Gastroesophageal sphincter (tissue), 4 donors: ENCODE measurements at places on chromosomes 7 and 10.

- ATAC-seq: no peak
These were observed 244.5 kb upstream of the PTER start for GRCh38 chr10:16192337-16192736.

GRCh38 chr10:60944058-60944909, at the start of gene RHOBTB1:
RHOBTB1 (minus strand) TSS chr10:60944185; CDS start chr10:60911542, 32,643 bp downstream.
- ATAC-seq: peak; percentile 93

DNA sequence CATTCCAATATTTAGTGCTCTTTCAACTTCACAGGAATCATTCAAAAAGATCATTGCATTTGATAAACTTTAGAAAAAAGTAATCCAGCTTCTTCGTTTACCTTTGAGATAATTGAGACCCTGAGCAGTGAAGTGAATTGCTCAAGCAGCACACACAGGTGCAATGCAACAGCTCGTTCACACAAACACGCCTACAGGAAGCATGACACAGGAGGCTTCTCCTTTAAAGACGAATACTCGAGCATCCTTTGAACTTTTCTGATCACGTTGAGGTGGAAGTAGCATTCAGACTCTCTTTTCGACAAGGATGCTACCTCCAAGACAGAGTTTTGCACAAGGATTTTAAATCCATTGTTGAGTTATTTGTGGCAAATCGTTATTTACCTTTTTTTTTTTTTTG, 18.0 kb upstream of the RSU1 start:
- no peak for ATAC-seq

DNA sequence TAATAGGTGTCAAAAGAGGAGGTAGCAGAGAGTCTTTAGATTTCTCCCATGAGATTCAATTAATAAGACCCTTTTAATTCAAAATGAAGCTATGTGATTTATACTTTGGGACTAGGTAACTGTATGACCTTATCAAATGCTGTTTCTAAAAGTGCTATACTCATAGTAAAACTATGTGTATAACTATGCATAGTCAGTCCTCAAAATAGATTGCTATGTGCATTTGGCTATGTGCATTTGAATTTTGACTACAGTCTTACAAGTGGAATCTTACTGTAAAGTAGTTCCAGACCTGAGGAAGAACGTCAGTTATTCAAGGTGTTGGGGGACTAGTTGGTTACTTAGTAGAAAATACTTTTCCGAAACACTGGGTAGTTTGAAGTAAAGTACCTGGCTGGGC, 36.9 kb downstream of the ADD3 start:
- ATAC-seq: no peak

- ATAC-seq: no peak
These were observed 143.9 kb downstream of the LSM5 start for GRCh38 chr7:32346253-32346652.

DNA sequence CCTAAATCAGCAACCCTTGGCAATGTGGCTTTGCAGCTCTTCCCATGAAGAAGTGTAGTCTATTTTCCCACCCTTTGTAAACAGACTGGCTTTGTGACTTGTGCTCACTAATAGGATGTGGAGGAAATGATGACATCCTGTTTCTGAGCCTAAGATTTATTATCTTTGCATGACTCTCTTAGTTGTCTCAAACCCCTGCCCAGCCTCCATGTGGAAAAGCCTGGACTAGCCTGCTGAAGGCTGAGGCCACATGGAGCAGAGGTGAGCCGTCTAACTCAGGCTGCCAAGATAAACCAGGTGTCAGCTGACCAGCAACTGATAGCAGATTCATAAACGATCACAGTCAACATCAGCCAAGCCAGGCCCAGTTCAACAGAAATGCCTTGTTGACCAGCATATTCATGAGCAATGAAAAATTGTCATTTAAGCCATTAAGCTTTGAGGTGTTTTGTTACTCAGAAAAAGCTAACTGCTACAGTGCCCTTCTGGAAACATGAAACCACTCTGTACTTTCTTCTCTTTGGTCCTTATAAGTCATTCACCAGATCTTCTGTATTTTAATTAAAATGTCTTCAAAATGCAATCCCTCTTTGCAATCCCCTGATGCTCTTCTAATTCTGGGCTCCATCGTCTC, 586.3 kb upstream of the ANKRD30A start:
- ATAC-seq: peak; percentile 51

DNA sequence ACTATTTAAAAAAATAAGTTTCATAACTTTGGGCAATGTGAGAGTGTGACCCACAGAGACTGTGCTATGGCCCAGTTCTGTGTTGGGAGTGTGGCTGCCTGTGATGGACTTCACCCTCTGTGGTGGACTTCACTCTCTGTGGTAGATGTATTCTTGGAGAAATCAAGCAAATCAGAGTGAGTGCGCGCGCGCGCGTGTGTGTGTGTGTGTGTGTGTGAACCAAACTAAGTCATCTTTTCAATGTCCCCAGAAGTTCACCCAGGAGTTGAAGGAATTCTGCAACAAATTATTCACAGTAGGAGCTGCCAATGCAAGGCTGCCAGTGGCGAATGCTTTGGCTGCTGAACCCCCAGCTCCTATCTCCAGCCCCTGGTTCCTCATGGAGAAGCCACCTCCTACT, 184.5 kb downstream of the ADAM12 start:
- ATAC-seq: no peak

GRCh38 chr7:38169847-38170246, 8.2 kb upstream of the STARD3NL start:
- ATAC-seq: no peak

DNA sequence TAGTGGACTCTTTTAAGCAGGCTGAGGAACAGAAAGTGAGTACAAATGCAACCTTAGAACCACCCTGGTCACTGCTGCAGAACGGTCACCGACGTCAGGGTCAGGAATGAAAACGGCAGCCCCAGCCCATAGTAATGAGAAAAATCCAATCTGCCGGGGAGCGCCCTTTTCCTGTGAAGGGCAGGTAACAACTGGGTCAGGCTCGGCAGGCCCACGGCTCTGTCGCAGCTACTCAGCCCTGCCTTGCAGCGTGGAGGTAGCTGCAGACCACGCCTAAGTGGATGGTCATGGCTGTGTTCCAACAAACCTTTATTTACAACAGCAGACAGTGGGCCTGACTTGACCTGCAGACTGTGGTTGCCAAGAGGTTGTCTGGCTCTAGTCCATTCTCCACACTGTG, 563.2 kb downstream of the DNAJB6 start:
- ATAC-seq: no peak

DNA sequence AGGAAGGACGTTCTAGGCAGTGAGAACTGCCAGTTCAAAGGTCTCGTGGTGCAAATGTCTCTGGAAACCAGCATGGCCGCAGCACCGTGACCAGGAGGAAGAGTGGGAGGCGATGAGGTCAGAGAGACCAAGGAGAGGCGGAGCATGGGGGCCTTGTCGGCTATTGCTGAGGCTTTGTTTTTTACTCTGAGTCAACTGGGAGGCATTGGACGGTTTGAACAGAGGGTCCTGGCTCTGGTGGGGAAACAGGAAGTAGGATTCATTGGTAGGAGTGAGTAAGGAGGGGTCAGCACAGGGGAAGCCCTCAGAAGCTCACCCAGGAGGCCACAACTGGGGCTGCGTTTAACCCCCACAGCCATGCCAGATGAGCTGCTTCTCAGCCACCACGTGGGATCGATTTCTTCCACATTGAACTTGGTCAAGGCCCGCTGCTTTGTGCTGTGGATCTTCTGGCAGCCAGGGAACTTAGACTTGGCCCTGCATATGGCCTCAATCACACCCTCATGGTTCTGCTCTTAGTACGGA, 22.2 kb upstream of the SH2B2 start:
- ATAC-seq: no peak

DNA sequence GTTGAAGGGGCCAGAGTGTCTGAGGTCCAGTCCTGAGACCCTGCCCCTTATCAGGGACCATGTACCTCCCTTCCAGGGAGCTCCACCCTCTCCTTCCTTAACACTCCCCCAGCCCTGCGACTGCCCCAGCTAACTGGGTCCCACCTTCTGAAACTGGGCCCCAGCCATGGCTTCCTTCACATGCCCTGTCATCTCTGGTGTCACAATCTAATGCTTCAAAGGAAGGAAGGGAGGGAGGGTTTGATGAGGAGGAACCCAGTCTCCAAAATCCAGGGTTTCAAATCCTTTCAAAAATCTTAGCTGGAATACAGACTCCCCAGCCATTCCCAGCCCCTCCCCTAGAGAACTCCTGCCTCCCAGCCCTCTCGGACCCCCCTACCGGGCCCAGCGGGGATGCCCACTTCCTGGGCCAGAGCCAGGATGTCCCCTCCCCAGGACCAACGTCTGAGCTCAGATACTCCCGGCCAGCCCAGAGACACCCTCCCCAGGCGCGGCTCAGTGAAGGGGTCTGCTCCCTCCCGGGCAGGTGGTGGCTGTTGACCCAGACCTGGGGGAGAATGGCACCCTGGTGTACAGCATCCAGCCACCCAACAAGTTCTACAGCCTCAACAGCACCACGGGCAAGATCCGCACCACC, 18.0 kb downstream of the C10orf105 start:
- no peak for ATAC-seq

DNA sequence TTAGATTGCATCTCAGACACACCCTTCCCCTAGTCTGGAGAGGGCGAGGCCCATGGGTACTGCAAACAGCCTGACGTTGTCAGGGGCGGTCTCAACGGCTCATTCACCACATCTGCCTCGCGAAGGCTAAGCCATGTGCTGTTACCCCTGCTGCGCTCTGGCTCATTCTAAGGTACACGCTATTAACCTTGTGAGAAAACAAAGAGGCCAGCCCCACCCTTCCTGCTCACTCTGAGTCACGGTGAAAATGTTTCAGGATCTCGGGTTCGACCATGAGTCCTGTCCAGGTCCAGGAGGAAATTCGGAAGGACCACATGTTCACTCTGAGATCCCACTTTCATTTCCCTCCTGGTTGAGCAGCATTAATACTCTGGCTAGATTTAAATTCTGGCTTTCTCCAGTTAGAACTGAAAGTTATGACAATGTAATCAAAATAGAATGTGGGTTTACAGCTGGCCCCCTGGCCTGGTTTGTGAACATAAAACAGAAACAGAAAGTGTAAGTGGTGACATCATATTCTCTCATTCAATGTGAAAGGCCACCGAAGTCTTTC, 55.2 kb downstream of the EGFR start:
- ATAC-seq: peak; percentile 64

DNA sequence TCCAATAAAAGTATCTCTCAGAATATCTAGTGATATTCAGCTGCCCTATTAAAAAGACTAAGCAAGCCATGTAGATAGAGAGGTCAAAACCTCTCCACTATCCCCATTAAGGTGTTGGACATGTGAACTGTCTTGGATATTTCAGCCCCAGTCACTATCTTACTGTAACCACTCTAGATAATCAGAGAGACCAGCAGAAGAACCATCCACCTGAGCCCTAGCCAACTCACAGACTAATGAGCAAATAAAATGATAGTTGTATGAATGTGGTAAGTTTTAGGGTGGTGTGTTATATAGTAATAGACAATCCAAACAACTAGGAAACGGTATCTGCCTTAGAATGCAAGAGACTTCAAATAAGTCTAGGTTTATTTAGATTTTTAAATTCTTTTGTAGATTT, 268.6 kb upstream of the KLF14 start:
- no peak for ATAC-seq

GRCh38 chr10:127977357-127978009, 70.6 kb downstream of the PTPRE start:
- ATAC-seq: peak; percentile 86

DNA sequence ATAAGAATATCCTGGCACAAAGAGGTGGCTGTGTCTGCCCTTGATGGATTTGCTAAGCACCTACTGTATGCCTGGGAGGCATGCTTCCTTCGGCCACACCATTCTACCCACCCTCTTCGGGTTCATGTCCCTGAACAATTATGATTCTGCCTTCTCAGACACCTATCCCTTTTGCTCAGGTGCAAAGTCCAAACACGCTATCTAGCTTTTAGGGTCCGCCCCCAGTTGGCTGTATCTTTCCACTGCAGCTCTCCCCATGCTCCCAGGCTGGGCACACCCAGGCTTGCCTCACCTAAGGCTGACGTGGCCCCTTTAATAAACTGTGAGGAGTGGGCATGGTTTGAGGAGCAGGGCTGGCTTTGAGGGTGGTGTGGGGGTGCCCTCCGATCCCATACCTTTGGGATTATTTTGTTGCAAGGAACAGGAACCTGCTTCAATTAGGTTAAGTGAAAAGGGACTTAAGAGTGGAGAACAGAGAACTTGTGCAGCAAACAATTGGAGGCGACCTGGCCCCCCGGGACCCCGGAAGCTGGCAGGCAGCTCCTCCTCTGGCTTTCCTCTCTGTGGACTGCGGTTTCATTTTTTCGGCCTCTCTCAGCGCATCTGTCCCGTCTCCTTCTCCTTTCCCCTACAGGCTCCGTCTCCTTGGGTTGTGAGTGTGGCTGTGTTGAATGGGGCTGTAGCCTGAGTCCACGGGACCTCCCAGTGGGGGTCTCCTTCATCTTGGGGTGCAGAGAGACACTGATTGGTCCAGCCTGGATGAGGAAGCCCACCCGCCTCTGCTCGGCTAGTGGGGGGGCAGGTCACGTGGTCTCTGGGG, 3.8 kb downstream of the CLIP2 start:
- no peak for ATAC-seq

GRCh38 chr10:112491144-112491543, 44.1 kb downstream of the VTI1A start:
- no peak for ATAC-seq

GRCh38 chr10:92692697-92693533, 3.2 kb downstream of the HHEX start:
- ATAC-seq: no peak

- no peak for ATAC-seq
These were observed 343.1 kb downstream of the HPSE2 start for GRCh38 chr10:98892523-98892922.

GRCh38 chr7:85890244-85890811, 703.5 kb upstream of the SEMA3D start:
- no peak for ATAC-seq

GRCh38 chr7:14507617-14508016, 394.9 kb downstream of the DGKB start:
- ATAC-seq: no peak

DNA sequence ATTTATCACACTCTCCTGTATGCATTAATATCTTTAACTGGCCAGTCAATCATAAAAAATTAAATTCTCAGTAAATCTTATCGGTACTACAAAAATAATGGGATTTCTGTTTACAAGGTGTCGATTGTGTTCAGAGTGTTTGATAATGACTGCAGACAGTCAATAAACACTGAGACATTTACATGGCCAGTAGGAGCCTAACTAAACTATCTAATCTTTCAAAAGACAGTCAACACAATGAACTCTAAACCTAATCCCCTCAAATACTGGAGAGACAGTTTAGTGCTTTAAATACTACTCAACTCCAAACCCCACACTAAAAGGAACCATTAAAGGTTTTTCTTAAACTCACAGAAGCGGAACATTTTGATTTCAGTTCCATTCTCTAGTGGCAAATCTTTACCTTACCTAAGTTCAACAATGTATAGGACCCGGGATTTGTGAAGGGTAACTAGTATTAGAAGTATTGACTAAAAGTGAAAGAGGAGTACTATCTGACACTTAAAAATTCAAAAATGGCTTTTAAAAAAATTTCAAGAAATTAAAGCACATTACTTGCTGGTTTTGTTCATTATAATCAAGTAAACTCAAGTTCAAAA, 37.3 kb upstream of the EXOC6 start:
- no peak for ATAC-seq

- no peak for ATAC-seq
These were observed 40.9 kb downstream of the PPIF start for GRCh38 chr10:79387974-79388850.

- no peak for ATAC-seq
These were observed 595.5 kb downstream of the LRMDA start for GRCh38 chr10:76026905-76027304.

GRCh38 chr10:33621101-33621500, 286.6 kb upstream of the NRP1 start:
- no peak for ATAC-seq
